ENCODE measurements at places on chromosomes 6 and 20. TPM values are rescaled to one million over a fixed set of nuclear protein-coding genes. Genes with fewer than 3 reads are reported as not detected.

The APOBEC2 gene
- total RNA-seq, result not detected

The TFAP2B gene
- total RNA-seq, result not detected

The BNIP5 gene
- not detected for total RNA-seq

The WFDC10B gene
- not detected for total RNA-seq

The TFEB gene
- total RNA-seq, result 2.6 TPM

The PPP1R14C gene
- total RNA-seq, result not detected

The JPH2 gene
- total RNA-seq, result 5.3 TPM

The BPIFB1 gene
- not detected for total RNA-seq

The FLRT3 gene
- 13.3 TPM for total RNA-seq

The PNLDC1 gene
- not detected for total RNA-seq

The SLC39A7 gene
- 161 TPM for total RNA-seq

The OR2J3 gene
- total RNA-seq, result not detected

The SLC24A3 gene
- total RNA-seq, result 1.5 TPM

The TSPO2 gene
- not detected for total RNA-seq

All from pericardium fibroblast (primary cell).